ENCODE measurements at places on chromosomes 1 and 21. TPM values are rescaled to one million over a fixed set of nuclear protein-coding genes. Genes with fewer than 3 reads are reported as not detected.
A peak's percentile ranks its signal among the peaks of the same experiment; 100 is the strongest.

GRCh38 chr1:160910170-160910750, 25.3 kb upstream of the ITLN1 start:
- no peak for DNase-seq

- DNase-seq = no peak
Measured at GRCh38 chr21:14987370-14988170, 77.2 kb downstream of the NRIP1 start.

OR2L3 gene
- not detected for polyA plus RNA-seq

GCSAML gene
- 0.23 TPM for polyA plus RNA-seq

DNA sequence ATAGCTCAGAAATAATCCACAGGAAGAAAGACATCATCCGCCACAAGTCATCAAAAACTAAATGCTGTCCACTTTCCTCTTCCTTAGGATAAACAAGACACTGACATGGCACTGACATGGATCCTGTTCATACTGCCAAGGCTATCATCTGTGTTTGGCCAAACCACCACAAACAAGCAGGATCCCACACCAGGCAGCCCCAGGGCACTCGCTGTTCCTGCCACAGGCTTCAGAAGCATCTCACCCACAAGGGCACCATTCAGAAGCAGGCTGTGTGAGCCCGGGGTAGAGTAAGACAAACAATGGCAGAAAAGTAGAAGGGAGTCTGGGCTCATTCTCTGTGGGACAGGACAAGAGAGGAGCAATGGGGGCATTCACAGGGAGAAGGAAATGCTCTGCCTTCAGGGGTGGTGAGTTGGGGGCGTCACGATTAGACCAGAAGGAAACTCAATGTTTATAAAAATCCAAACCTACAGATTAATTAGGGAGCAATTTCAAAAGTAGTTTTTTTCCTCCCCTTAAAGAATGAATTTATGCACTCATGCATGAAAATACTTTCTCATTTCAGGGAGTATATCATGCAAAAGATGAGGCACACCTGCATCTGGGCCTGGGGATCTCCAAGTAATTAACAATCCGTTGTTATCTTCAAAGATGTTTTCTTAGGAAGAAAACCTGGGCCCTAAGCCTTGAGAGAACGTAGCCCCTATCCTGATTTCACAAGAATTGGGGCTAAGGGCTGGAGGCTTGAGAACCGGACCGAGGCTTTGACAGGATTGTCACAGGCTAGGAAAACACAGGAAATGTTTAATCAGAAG, 43.3 kb upstream of the ATP1A1 start:
- DNase-seq = no peak

DNA sequence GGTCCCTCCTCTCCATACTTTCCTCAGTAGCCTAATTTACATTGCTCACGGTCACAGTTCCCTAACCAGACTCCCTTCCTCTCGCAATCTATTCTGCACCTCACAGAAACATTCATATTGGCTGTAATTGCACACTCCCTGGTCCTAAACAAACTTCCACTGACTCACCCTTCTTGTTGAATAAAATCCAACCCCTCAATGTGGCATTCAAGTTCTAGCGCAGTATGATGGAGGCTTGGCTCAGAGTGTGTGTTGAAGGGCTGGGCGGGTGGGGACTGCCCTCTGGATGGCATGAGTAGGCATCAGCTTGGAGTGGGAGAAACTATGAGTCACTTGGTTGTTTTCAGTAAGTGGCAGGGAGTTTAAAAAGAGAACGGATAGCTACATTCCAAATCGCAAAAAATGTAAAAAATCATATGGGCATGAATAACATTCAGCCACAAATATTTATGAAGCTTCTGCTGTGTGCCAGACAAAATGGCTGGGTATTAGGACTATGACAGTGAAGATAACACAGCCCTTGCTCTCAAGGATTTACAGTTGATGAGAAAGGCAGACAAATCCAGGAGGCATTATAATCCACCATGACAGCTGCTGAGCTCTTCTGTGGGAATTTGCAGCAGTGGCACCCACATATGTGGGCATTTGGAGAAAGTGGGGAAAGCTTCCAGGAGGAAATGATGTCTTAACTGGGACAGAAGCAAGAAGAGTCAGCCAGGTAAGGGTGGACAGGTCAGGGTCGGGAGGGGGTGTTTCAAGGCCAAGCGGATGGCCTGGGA, 42.2 kb upstream of the LYST start:
- DNase-seq = no peak

ADAMTSL4 gene
- 21.1 TPM for polyA plus RNA-seq

DNA sequence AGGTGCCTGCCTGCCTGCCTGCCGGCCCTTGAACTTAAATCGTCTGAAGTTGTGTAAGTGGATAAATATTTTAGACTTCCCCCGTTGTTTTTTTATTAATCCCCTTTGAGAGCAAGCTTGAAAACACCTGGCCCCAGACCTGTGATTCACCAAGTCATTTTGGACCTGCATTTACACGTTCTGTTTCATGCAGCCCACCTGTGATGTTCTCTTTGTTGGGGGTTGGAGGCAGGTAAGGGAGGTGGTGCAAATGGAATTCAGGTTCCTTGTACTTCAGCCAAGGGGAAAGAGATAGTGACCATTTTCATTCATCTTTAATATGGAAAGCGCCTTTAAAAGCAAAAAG, 1.2 kb downstream of the SLC37A1 start:
- DNase-seq = no peak

DNM3 gene
- 4.1 TPM for polyA plus RNA-seq

GRCh38 chr1:36014722-36015220, 69.1 kb upstream of the TEKT2 start:
- DNase-seq = no peak

RHCE gene
- 0.41 TPM for polyA plus RNA-seq

DNA sequence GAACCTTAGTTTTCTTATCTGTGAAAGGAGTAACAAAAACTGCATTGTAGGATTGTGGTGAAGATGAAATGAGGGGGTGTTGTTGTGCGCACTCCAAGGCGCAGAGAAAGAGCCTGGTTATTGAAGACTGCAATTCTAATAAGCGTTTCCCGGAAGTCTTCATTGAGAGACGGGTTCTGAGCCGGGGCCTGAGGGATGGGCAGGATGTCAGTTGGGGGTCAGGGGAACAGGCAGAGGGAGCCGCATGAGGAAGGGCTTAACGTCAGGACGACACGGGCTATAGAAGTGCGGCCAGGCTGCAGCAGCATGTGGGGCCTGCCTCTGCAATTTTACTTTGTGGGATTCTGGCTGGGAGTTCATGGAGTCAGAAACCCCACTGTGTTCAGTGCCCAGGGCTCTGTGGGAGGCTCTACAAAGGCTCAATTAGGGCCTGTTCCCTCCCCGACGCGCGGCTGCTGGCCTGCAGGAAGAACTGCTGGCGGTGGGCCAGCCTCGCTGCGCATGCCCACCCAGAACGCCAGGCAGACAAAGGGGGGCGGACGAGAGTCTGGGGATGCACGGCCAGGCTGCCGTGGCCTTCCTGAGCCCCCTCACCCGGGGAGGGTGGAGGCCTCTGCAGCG, 20.7 kb downstream of the TRIM62 start:
- DNase-seq = peak; percentile 84

LORICRIN gene
- not detected for polyA plus RNA-seq

SLC22A15 gene
- 5.2 TPM for polyA plus RNA-seq

DNA sequence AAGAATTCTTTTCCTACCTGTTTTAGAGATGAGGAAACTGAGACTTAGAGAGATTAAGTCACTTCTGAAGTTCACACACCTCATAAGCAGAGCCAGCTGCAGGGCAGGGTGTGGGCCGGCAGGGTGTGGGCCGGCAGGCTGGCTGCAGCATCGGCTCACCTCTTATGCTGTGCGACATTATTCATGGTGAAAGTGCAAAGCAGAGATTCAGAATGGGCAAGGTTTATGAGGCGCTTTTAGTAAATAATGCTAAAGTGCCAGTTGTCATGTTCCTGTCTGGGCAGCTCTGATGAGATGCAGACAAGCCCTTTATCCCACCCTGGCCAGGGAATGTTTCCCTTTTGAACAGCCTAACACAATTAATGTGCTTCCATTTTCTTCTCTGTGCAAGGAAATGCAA, 14.6 kb downstream of the MAB21L3 start:
- DNase-seq = no peak

DNA sequence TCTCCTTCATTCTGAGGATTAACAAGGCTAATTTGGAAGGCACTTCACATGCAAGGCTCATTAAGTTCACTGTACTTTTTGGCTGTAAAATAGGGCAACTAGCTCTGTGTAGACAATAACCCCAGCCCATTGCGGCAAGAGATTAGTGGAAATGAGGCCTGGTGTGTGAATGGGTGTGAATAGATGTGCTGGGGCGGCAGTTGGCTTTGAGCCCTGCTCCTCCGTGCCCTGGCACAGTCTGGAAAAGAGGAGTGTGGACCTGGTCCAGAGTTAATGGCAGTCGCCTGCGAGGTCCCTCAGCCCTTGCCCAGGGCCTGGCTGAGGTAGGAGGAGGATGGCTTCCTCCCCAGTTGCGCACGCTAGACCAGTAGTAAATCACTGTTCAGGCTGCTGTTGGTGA, 4.8 kb downstream of the KISS1 start:
- DNase-seq = no peak

Data from right lung (tissue), 10 donors.